ENCODE measurements at places on chromosomes 6 and 20.

- DNase-seq, result no peak
Measured at GRCh38 chr6:53754330-53754729, 40.5 kb upstream of the LRRC1 start.

DNA sequence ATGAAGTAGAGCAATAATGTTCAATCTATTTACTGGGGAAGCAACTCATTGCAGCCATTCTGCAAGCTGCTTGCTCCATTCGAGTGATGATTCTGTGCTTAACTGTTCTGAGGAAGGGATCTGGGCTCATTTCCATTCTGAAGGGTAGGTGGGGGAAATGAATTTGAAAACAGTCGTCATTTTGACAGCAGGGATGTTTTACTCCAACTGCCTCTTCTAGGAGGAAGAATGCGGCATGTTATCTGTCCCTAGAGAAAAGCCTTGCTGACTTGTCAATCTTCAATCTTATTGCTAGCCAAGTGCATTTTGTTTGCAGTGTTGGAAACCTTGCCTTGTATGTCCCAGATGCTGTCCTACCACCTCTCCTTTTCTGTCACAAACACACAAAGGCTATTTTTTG, 105.9 kb downstream of the PRDM13 start:
- no peak for DNase-seq

DNA sequence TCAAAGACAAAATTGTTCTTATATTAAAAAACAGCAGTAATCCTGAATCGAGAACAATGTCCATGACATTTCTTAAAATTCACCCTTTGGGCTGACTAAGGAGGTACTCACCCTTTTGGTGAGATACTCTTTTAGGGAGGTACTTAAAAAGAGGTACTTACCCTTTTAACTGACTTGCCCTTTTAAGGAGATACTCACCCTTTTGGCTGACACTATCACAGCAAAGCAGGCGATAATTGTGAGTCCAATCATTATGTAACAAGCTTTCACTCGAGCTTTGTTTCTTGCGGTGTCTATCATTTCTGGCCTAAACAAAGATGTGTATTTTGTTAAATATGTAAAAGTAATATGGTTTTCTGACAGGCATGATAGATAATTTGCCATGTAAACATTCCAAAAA, 3.7 kb downstream of the FAM162B start:
- no peak for DNase-seq

- peak; percentile 48 for DNase-seq
Measured at GRCh38 chr6:85460921-85461797, 11.3 kb downstream of the NT5E start.

GRCh38 chr6:136166815-136167214, 83.3 kb downstream of the MTFR2 start:
- peak; percentile 25 for DNase-seq

DNA sequence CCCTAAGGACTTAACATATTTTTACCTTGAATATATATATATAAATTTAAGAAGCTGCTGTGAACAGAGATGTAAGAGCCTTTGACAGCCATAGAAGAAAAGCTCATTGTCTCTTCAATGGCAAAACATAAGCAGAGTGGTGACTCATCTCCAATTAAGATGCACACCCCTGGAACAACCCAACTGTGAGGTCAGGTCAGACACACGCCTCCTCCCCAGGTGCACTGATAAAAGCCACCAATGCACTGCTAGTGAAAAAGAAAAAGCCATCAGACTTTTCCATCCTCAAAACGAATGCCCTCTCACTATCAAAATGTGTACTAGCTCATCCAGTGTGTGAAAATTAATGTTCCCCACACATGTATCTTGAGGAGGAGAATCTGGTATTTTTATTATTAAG, 100.1 kb downstream of the SMLR1 start:
- no peak for DNase-seq

- peak; percentile 33 for DNase-seq
Measured at GRCh38 chr20:34045294-34045693, 51.6 kb downstream of the RALY start.

DNA sequence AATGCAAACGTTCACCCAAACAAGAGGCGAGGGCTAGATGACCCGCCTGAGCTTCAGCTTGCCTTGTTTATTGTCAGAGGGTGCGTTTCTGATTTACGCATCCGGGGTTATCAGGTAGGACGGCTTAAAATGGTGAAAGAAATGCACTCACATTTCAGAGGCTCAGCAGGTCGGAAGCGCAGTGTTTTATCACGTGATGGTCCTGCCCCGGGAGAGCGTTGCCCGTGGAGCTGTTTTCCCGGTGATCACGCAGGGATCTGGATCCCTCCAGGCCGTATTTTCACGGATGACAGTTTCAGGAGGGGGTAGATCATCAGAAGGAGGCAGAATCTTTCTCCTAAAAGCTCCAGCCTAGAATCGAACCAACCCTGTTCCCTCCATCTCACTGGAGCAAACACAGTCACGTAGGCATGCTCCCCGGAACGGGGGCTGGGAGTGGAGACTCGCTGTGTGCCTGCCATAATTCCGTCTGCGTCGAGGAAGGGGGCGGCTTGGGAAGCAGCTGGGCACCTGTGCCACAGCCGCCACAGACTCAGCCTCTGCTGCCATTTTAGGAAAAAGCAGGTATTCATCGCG, 121.7 kb downstream of the SMOC2 start:
- no peak for DNase-seq

DNA sequence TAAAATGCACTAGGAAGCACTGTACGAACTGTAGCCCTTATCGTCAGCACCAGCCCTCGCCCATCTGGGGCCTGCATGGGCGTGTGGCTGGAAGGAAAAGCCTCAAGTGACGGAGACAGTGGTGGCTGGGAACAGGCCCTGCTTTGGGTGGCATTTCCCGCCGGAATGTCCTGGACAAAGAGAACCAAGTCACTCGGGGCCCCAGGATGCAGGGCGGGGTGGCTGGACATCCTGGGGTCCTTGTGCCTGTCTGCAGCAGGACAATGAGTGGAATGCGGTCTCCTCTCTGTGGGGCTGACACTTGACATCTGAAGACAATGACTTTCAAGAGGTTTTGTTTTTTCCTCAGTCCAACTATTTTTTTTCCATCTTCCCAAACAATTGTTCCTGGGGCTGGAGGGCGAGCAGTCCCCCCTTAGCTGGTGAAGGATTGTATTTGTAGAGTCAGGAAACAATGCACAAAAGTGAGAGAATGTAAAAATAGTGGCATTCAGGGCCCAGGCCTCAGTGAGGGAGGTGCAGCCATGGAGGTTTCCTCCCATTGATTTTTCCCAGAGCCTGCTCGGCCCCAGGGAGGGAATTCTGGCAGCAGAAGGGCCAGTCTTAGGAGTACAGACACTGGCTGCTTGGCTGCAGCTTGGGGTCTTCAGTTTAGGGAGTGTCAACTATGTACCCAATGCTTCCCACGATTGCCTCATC, 64.4 kb downstream of the PREX1 start:
- no peak for DNase-seq

GRCh38 chr20:13494019-13494418, 144.7 kb downstream of the TASP1 start:
- peak; percentile 46 for DNase-seq

- no peak for DNase-seq
Measured at GRCh38 chr20:25339608-25340007, 51.0 kb downstream of the ABHD12 start.

DNA sequence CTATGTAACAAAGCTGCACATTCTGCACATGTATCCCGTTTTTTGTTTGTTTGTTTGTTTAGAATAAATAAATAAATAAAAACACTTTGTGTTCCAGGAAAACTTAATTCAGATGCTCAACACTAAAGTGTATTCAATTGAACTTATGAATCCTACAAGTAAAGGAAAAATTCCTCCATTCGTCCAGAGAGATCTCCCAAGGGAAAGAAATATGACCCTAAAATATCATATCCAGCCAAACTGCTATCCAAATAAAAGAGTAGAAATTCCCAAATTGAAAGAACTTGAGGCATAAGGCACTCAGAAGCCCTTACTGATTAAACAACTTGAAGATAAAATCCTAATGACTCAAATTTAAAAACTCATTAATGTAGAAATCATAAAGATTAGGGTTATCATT, 90.4 kb downstream of the MOXD1 start:
- no peak for DNase-seq

DNA sequence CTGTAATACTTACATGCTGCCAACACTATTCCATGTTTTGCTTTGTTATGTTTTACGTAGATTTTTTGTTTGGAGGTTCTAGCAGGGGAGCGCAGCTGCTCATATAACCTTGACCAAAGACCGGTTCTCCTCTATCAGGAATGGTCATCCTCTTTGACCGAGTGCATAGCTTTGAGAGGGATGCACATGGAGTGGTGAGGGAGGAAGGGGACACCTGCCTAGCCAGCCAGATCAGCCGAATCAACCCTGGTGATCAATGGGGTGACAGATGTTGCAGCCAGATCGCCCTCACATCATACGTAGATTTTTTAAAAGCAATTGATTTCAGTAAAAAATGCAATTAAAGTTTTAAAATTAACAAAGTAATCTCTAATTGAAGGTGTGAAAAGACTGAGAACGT, 6.3 kb downstream of the DSTN start:
- DNase-seq, result no peak

DNA sequence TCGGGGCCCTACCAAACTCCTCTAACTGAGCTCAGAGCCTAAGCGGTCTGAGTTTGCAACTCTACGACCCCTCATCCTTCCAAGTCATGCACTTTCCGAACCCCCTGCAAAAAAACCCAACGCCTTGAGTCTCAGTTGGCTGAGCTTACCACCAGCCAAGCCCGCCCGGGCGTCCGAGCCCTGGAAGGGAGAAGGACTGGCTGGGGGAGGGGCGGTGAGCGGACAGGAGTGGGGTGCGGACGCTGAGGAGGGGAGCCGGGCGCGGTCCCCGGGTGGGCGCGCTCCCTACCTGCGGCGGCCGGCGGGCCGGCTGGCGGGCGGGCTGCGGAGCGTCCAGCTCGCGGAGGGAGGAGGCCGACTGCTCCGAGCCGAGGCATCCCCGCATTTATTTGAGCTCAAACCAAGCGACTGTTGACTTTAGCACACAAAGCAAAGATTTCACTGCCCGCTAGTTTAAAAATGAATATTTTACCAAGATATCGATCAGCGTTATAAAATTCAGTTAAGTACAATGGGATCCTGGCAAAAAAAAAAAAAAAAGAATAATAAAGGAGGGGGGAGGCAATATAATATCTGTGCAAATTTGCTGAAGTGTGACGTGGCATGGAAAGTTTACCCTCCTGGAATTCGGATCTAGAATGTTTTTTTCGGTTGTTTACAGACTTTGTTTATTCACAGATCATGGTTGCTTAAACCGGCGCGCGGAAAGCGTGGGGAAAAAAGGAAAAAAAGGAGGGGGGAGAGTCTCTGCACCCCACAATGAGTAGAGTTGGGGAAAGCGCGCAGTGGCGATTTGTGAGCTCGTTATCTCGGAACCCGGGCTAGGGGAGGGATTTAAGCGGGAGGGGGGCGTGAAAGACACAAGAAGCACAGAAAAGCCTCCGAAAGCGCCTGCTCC, 5.9 kb downstream of the FOXA2 start:
- DNase-seq, result no peak

DNA sequence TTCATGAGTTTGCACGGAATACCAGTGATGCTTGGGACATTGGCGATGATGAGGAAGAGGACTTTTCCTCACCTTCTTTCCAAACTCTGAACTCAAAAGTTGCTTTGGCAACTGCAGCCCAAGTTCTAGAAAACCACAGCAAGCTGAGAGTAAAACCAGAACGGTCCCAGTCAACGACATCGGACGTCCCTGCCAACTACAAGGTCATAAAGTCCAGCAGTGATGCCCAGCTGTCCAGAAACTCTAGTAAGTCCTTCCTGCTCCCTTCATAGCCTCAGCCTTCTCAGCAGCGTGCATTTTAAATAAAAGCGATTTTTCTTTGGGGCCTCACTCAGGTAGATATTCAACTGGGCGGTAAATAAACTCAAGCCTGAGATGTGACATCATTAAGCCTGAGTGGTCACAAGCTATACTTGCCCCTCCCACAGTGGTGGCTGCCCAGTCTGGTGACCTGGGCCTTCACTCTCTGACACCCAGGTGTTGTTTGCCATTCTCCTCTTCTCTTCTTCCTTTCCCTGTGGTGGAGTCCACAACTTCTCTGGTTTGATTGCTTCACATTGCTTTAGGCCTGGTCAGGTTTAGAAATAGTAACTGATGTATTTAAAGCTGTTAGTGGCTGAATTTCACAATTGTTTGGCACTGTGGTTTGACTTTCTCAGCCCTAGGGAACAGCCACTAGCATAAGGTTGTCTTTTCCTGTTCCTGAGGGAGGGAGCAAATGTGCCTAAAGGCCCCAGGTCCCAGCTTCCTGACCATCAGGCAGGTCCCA, 21.6 kb upstream of the TMEM217 start:
- DNase-seq, result peak; percentile 80

DNA sequence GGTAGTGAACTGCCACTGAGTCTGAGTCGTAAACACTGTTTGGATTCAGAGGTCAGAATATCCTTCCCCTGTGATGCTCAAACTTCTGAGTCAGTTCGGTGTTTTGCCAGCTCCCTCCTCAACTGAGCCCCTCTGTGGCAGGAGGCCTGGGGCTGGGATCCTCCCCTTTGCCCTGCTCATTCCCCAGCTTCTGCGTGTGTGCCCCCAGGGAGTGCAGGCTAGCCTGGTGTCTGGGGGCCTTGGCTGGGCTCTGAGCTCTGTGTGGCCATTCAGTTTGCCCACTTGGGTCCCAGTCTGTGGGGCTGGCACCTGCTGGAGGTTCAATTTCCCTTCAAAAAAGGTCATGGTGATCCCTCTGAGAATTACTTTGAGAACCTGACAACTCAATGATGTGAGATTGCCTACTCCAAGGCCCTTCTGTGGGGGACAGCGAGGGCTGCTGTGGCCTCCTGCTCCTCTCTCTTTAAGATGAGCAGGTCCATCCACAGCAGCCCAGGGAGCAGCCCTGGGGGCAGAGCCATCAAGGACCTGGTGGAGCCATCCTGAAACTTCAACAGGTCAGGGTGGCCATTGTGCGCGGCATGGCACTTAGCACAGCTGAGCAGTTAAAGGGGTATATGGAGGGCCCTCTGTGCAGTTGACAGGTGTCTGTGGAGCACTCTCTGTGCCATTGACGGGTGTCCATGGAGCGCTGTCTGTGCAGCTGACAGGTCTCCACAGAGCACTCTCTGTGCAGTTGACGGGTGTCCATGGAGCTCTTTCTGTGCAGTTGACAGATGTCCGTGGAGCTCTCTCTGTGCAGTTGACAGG, 147.2 kb downstream of the SYCP2 start:
- no peak for DNase-seq

DNA sequence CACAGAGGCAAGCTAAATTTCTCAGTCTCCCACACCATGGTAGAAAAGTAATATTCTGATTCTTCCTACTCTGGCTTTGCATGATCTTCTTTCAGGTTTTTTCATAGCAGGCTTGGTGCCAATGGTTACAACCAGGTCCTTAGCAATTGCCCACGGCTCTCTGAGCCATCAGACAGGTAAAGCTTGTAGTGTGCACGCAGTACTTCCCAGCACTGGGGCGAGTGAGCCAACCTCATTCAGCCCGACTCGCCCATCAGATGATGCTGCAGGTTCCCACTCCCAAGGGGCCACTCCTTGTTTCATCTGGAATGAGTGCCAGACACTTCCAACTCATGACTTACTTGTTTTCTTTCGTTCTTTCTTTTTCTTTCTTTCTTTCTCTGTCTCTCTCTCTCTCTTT, 78.3 kb downstream of the PERP start:
- no peak for DNase-seq

DNA sequence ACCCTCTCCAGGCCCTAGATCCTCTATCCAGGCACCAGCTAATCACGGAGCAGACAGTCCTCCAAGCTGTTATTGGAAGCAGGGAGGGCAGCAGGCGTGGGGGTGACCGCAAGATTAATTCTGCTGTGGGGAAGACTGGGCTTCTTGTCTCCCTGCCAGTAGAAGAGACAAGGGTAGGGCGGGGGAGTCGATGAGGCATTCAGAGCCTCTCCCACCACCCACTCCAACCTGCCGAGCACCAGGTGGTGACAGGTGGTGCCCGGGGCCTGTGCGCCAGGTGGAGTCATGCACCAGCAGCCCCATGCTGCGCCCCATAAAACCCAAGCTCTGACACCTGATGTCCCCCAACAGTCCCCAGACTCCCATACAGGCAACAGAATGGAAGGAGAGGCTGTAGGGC, 89.6 kb downstream of the CDH22 start:
- DNase-seq, result no peak

Measured in inflammatory macrophage treated with lipopolysaccharide for 4 hours (primary cell).